ENCODE measurements at places on chromosomes 6 and 20. TPM values are rescaled to one million over a fixed set of nuclear protein-coding genes. Genes with fewer than 3 reads are reported as not detected.

DNA sequence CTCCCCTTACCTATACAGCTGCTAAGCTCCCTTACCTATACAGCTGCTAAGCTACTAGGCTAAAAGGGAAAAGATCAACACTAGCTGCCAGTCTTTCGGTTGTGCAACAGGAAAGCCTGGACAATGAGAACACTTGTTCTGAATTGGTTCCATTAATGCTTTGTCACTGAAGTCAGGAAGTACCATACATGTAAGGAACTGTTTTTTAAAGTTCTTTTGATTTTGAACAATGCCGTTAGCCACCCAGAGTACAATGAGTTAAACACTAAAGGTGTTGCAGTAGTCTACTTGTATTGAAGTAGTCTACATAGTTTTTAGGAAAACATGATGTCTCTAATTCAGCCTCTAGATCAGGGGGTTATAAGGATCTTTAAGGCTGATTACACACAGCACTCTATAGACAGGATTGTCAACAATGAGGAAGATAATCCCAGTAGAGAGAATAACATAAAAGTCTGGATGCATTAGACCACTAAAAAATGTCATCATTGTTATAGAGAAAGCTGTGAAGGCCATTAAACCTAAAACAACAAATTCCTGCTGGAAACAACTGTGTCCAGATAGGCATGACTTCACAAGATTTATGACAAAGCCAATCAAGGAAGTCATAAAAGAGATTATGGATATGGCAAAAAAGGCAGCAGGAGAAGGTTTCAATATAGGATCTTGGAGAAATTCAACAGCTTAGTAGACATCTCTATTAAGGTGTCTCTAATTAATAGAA lies 306.3 kb downstream of the PHF3 start:
- DNase-seq: no peak
- H3K4me3 ChIP-seq: no peak overlapping the region
- no peaks in the 10 kb centered on the region for H3K27me3 ChIP-seq
- H3K4me1 ChIP-seq: no peaks in the 10 kb centered on the region
- H3K36me3 ChIP-seq: no peaks in the 10 kb centered on the region

DNA sequence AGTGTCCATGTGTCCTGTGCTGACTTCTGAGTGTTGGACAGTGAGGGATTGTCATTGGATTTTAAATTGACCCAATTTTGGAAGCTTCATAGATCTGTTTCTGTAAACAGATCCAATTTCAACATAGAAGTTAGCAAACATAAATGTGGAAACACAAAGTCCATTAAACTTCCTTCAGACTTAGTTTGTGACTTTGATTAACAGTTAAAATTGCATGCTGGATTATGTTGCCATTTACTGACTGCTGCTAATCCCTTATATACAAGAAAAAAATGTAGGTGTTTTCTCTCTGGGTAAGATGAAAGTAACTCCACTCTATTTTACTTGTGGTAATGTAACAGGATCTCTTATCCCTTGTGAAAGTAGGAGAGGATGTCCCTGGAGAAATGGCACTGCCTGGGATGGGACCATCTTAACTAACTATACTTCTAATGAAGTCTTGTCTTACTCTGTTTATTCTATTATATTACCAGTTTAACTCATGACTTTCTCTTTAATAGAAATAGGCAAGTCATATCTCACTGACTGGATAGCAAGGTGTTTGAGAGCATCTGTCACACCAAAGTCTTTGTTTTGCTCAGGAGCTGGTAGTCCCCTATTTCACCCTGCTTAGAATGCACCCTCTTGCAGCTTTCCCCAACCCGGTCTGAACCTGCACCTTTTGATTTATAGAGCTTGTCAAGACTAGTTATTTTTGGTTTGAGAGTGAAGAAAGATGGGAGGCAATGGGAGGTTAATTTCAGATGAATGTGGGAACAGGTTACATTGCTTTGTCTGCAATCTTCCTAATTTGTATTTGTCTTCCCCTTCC lies 7.2 kb downstream of the TPX2 start:
- H3K27me3 ChIP-seq: no peaks in the 10 kb centered on the region
- DNase-seq: no peak
- no peak overlapping the region for H3K4me3 ChIP-seq
- H3K36me3 ChIP-seq: no peaks in the 10 kb centered on the region
- no peak overlapping the region for H3K27ac ChIP-seq

GRCh38 chr6:149164199-149164750 lies 153.2 kb upstream of the TAB2 start:
- no peak for DNase-seq
- H3K4me1 ChIP-seq: no peaks in the 10 kb centered on the region
- H3K4me3 ChIP-seq: no peak overlapping the region
- peaks cover 1% of the 10 kb centered on the region for H3K27me3 ChIP-seq
- H3K27ac ChIP-seq: no peak overlapping the region

DNA sequence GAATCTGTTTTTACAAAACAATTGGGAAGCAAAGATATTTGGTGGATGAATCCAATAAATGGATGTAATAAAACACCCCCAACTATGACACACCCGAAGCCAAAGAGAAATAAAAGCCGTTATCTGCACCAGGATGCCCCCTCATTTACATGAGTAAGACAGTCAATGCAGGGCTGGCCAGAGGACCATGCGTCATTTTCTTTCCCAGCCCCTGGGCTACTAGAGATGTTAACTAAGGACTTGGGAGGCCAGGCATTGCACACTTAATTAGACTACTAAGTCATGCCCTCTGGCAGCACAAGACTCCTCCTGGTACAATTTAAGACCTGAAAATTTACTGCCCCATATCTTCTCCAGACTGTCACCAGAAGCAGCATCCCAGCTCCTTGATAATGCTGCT lies 3.2 kb downstream of the LEMD2 start:
- H3K4me3 ChIP-seq: peak overlapping the region; percentile 68
- H3K27me3 ChIP-seq: peaks cover 7% of the 10 kb centered on the region
- DNase-seq: no peak
- H3K27ac ChIP-seq: peak overlapping the region; percentile 48
- H3K4me1 ChIP-seq: peaks cover 66% of the 10 kb centered on the region
- no peaks in the 10 kb centered on the region for H3K36me3 ChIP-seq

Gene TFAP2A
- total RNA-seq: 0.32 TPM

Gene NKAPL
- 0.69 TPM for total RNA-seq

DNA sequence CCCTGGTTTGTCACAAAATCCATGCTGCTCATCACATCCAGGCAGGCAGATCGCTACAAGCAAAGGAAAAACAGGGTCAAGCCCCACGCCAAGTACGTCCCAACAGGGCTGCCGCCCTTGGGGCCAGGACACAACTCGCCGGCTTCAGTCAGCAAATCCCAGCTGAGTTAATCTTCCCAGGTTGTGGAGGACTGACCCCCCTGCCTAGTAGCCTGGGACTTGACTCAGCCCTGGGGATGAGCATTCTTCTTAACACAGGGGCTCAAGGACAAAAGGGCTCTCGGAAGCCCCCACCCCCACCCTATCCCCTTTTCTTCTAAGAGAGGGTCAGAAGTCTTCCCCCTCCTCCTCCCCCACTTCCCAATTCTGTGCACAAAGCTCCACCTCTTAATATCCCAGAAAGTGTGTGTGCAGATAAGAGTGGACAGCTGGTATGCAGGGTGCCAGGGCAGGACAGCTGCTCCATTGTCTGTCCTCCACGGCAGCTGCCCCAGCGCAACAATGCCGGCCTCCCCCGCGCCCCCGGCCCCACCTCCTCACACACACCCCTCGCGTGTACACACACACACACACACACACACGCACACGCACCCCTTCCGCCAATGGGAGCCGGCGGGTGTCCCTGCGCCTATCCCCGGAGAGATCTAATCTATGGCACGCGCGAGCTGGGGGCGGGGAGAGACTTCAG lies 4.5 kb downstream of the DLL1 start:
- peaks cover 17% of the 10 kb centered on the region for H3K27me3 ChIP-seq
- peaks cover 6% of the 10 kb centered on the region for H3K36me3 ChIP-seq
- no peak for DNase-seq
- H3K4me1 ChIP-seq: peaks cover 28% of the 10 kb centered on the region
- peak overlapping the region; percentile 66 for H3K4me3 ChIP-seq

DNA sequence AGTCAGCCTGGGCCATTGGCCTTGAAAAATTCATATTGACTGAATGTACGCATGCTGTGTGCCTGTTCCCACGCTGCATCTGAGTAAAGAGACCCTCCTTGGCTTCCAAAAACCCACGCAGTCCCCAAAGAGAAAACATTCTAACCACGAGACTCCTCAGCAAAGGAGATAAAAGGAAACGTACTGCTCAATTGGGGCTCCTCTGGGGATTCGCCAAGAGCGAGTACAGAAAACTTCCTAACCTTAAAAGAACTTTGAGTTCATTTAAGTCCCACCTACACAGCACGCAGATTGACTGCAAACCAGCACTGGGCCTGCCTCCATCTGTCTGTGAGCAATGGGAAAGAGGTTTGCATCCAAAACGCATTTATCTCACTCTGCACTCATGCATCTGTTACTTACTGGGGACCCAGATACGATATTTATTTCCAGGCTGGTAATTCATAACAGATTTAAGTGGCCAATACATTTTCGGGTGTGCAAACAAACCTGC lies 505.9 kb upstream of the CHD6 start:
- H3K4me3 ChIP-seq: no peak overlapping the region
- no peak overlapping the region for H3K27ac ChIP-seq
- no peaks in the 10 kb centered on the region for H3K36me3 ChIP-seq

Measured in glutamatergic neuron (in vitro differentiated cells).